Stimulated activated CD8-positive, alpha-beta memory T cell treated with anti-CD3 and anti-CD28 coated beads, Interleukin-2, amount 100 ng/mL, for 48 hours (primary cell): ENCODE measurements at places on chromosomes 13 and 19.
A peak's percentile ranks its signal among the peaks of the same experiment; 100 is the strongest.

- peak; percentile 61 for DNase-seq
These were observed 17.9 kb downstream of the DEDD2 start for GRCh38 chr19:42199440-42200115.

GRCh38 chr19:6241680-6242377 lies 37.9 kb downstream of the MLLT1 start:
- DNase-seq: no peak

GRCh38 chr19:15231271-15231670 lies 977 bp downstream of the EPHX3 start:
- no peak for DNase-seq

DNA sequence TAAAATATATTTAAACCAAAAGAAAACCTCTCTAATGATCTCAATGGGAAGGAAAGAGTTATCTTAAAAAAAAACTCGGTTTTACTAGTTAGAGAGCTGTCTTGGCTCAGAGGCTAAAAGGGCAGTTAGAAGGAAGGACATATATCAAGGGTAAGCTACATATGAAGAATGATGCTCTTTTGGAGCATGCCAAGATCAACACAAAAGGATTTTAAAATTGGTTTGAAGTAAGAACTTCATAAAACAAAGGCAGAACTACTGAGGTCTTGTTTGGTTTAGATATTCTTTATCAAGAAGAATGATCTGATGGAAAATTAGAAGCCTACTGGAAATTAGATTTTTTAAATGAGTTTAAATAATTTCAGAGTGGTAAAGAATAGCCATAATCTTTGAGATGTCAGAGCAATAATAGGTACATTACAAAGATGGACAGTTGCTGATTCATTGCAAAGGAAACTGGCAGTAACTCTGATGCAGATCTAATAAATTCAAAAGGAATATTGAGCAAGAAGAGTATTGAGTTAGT lies 39.4 kb upstream of the LMO7 start:
- DNase-seq: no peak

DNA sequence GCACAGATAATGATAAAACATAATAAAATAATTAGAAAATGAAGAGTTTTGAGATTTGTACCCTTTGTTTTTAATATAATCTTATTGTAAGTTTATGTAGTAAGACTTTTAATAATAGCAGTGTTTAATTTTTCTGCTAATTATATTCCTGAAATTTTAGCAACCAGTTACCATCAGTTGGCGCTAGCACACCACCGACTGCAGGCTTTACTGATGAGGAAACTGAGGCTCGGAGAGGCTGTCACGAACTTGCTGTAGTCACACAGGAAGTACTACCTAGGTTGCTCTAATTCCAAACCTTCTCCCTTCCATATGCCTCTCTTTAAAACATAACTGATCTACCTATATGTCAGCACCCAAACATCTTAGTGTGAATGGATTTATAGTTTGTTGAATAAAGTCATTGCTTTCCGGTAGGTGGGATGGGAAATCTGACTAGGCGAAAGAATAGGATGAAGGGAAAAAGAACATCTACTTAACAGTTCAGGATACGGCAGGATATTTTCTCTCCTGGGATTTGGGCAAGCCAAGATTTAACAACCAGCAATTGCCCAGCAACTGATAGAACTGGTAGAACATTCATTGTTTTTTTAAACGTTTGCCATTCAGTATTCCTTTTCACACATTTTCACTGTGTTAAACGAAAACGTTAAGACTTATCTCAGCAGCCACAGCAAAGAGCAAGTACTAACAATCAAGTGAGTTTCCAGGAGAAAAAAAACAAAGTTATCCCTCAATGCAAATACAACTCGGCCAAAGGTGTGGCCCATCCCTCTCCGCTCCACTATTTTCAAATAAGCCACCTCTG lies 822 bp upstream of the RFXAP start:
- DNase-seq: no peak

GRCh38 chr13:72530471-72530870 lies 197.0 kb downstream of the MZT1 start:
- DNase-seq: no peak
